T-helper 22 cell (primary cell): ENCODE measurements at places on chromosomes 1 and 21.

- no peak for DNase-seq
Measured at GRCh38 chr1:17201201-17202021, 3.5 kb upstream of the PADI1 start.

DNA sequence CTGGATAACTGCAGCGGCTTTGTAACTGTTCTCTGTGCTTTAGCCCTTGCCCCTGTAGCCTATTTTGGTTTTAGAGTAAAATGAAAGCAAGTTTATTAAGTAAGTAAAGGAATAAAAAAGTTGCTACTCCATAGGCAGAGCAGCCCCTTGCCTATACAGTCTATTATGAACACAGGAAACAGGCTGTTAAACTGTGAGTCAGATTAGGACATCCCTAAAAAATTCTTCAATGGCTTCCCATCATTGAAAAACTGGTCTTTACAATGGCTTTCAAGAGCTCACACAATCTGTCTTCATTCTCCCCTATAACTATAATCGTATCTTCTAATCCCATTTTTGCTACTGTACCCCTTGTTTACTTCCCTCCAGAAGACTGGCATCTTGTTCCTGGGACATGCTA, 43.0 kb downstream of the ATG4C start:
- DNase-seq, result no peak

GRCh38 chr1:10634428-10635084, 159.8 kb downstream of the PEX14 start:
- no peak for DNase-seq

DNA sequence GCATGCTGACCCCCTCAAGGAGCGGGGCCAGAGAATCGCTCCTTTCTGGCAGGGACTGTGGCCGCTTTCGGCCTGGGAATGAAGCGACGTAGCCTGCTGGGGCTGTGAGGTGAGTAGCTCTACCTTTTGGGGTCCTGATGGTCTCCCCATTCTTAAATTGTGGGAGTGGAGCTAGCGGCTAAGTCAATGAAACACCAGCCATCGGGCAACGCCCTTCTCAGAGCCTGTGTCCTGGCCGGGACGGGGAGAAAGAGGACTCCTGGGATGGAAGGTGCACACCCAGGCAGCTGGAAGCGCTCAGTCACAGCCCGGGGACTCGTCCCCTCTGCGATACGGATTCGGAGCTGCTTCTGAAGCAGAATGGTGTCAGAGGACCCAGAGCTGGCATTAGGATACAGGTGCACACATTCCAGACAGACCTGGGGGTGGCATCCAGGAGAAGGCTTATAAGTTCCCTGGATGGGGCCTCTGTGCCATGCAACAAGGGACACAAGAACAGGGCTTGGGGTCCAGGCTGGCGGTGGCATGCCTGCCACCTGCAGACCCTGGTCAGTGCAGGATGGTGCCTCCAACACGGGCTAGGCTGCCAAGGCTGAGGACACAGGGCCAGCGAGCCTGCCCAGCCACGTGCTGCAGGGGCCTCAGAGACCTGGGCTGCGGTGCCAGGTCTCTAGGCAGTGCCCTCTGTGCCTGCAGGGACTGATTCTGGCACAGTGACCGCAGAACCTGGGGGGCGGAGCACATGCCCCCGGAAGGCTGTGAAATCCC, 945 bp upstream of the WNT9A start:
- no peak for DNase-seq

- no peak for DNase-seq
Measured at GRCh38 chr1:156682166-156682890, 5.1 kb upstream of the NES start.

DNA sequence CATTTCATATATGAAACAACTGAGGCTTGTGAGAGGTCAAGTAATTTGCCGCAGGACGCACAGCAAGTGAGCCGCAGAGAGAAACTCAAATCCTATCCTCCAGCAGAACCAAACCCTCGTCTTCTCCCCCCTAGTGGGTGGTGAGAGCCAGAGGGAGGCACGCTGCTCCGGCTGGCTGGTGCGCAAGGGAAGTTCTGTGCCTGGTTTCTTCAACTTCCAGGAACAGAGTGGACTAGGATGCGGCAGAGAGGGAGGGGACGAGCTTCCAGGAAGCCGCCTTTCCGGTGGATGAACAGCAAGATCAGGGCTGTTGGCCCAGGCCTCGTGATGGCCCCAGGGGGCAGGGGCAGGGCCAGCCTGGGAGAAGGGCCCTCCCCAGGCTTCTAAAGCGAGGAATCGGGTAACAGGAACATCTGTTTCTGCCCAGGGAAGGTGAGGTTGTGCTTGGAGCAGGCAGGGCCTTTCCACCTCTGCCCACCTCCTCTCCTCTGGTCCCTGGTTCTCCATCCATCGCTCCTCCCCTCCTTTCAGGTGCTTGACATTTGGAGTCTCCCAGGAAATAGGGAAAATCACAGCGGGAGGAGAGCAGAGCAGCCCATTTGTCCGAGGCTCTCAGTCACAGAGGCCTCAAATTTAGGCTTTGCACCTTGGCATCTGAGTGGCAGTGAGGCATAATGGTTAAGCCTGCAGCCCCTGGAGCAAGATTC, 16.8 kb upstream of the PDIK1L start:
- no peak for DNase-seq

DNA sequence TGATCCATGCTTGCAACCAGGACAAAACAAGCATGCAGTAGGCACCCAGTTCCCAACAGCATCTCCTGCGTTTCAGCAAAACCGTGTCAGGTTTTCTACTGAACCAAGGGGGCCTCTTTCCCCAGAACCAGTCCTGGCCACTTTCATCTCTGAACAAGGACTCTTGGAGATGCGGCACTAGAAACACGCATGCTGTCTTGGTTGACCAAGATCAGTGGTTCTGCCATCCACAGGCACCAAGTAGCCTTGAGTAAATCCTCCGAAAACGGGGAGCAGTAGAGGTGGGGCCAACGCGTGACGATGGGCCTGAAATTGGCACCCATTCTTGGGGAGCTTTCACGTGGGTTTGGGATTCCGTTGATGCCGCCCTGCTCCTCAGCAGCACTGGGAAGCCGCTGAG, 62.5 kb upstream of the AJAP1 start:
- no peak for DNase-seq
